Stimulated activated CD8-positive, alpha-beta memory T cell treated with anti-CD3 and anti-CD28 coated beads, Interleukin-4, amount 100 ng/mL, for 4 hours (primary cell): ENCODE measurements at places on chromosomes 4 and X.

DNA sequence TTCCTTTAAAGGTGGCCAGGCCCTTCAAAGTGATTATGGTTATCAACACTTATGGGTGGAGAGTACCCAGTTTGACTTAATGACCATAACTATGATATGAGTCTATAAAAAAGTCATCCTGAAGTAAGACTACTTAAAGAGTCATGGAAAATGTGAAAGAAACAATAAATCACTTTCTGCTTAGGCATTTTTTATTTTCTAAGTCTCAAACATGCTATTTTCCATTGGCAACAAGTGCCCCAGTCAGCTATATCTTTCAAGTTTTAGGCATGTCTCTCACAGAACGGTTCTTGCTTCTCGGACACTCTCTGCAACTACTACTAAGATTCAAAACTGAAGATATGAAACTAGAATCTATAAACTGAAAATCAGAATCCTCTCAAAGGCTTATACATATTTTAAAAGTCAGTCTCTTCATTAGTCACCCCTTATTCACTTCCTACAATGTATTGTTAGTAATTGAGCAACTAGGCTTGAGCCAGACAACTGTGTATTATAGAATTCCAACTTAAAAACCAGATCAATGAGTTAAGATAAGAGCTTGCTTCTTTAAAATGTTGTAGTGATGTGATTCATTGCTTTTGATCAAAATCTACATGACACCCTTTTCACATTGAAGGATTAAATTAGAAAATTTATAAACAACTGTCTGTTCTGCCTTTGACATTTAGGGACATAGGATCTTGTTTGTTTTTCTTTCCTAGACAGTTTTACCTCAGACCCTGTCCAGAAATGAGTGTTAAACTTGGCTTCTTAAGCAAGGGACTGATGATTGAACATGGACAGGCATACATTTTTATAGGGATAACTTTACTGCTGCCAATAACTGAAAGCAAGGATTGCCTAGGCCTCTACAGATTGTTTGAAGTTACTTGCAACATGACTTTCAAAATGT is 2.9 kb downstream of the ANTXR2 start:
- no peak for DNase-seq

DNA sequence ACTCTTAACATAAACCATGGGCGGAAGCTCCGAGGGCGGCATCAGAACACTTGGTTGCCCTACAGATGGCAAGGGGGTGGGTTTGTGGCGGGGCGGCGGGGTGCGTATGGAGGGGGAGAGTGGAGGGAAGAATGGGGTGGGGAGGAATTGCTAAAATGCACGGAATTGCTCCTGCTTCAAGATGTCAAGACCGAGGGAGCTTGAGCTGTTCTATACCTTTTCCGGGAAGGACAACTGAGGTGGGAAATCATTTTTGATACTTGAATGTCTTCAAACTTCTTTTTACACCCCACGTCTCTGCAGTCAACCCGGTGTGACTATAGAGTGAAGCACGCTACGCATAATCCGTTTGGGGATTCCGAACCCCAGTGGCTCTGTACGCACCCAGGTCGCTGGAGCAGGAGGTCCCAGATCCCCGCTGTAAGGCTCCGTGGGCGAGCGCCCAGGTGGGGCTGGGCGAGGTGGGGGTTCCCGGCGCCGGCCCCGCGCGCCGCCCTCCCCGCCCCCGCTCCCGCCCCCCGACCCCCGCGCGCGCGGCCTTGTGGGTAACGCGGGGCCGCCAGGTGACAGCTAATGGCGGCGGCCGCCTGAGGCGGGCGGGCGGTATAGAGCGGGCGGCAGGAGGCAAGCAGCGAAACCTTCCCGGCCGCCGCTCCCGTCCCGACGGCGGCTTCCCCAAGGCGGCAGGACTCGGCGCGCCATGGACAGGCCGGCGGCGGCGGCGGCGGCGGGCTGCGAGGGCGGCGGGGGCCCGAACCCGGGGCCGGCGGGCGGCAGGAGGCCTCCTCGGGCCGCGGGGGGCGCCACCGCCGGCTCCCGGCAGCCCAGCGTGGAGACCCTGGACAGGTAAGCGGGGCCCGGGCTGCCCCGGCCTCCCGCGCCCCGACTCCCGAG is at the start of gene MTMR1:
Gene MTMR1, plus strand, starts transcription at position 566 of the 894 bp plus-strand sequence. Its CDS starts 135 bp downstream, at position 701.
- DNase-seq: peak; percentile 17

DNA sequence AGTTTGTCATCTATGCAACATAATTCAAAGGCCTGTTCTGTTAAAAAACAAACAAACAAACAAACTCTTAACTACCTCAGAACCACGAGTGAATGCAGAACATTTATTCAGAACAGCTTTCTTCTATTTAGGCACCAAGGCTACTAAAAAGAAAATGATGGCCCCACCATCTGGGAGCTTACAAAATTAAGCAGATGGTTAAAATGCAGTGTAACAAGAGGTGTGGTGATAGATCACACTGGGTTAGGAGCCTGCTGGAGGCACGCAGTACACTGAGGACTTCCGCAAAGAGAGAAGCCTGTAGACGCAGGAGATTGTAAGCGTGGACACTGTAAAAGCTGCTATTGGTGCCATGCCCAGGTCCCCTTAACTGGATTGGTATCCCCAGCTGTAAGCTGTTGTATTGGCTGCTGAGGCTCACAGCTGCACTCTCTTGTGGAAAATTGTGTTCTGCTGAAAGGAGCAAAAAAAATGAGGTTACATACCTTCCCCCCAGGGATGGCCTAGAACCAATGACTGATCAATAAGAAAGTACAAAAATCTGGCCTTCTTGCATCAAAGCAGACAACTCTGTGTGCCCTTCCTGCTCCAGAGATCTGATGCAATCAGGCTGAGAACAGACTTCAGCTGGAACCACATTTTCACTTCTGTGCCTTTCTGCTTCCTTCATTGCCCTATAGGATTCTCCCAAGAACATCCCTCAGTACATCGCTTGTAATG is 60.0 kb downstream of the SHROOM3 start:
- no peak for DNase-seq

GRCh38 chr4:185786422-185786821 is 25.6 kb downstream of the SORBS2 start:
- no peak for DNase-seq

- no peak for DNase-seq
Measured at GRCh38 chr4:1830642-1831228, 25.2 kb downstream of the LETM1 start.
